ENCODE measurements at places on chromosomes 2 and 18. TPM values are rescaled to one million over a fixed set of nuclear protein-coding genes. Genes with fewer than 3 reads are reported as not detected.

The GATA6 gene
- 0.24 TPM for total RNA-seq

The ITPRIPL1 gene
- total RNA-seq = 9.0 TPM

The KCNE4 gene
- total RNA-seq = not detected

GRCh38 chr2:2410987-2411386 is 79.9 kb upstream of the MYT1L start:
- no peaks in the 10 kb centered on the region for H3K27me3 ChIP-seq
- H3K36me3 ChIP-seq = no peaks in the 10 kb centered on the region
- DNase-seq = no peak
- H3K27ac ChIP-seq = no peak overlapping the region

DNA sequence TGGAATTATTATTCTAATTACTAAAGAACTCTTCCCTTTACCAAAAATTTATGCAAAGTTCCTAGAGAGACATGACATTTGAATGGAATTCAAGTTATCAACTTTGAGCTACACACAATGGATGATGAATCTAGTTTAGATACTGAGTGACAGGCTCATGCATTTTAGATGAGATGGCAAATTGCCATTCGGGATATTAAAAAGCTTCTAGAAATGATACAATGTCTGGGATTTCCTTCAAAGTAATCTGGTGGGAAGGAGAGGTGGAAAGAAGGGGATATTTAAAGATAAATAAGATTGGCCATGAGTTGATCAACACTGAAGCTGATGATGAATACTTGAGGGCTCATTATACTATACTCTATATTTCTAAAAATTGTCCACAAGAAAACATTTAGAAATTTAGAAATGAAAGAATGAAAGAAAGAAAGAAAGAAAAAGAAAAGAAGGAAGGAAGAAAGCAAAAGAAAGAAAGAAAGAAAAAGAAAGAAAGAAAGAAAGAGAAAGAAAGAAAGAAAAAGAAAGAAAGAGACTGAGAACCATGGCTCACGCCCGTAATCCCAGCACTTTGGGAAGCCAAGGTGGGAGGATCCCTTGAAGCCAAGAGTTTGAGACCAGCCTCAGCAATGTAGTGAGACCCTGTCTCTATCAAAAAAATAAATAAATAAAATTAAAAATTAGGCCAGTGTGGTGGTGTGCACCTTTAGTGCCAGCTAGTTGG is 62.6 kb upstream of the NEDD4L start:
- H3K36me3 ChIP-seq = no peaks in the 10 kb centered on the region
- H3K27ac ChIP-seq = no peak overlapping the region
- no peak for DNase-seq
- no peak overlapping the region for H3K4me3 ChIP-seq
- H3K4me1 ChIP-seq = peaks cover 4% of the 10 kb centered on the region

GRCh38 chr2:236554629-236555282 is 14.9 kb upstream of the ACKR3 start:
- no peak for DNase-seq
- H3K4me3 ChIP-seq = no peak overlapping the region
- H3K27me3 ChIP-seq = no peaks in the 10 kb centered on the region
- no peak overlapping the region for H3K27ac ChIP-seq

DNA sequence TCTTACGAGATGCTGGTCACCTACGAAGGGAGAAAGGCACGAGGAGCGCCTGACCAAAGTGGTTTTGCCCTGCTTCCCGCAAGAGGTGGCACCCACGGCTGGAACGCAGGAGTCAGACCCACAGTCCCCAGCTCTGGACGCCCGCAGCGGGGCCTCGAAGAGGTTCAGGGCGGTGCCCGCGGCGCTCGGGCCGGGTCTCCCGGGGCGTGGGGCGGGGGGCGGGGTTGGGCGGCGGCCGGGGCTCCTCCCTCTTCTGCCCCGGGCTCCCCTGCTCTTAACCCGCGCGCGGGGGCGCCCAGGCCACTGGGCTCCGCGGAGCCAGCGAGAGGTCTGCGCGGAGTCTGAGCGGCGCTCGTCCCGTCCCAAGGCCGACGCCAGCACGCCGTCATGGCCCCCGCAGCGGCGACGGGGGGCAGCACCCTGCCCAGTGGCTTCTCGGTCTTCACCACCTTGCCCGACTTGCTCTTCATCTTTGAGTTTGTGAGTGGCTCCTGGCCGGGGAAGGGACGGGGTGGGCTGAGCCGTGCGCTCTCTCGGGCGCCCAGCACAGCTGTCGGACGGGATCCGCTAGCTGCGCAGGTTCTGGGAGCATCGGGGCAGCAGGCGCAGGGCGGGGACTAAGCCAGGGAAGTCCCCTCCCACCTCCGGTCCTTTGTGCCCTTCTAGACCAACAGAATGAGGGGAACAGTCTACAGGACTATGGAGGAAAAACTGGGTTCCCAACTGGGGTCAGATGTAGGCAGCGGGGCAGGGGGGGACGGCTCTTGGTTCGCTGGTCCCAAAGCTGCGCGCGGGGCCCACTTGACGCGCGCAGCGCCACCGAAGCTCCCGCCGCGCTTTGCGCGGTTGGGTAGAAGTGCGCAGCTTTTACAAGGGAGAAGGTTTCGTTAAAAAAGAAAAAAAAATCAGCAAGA is at the start of gene MAL:
Gene MAL, plus strand, starts transcription at position 303 of the 914 bp plus-strand sequence. Its CDS starts 85 bp downstream, at position 388.
- H3K4me1 ChIP-seq = no peaks in the 10 kb centered on the region
- H3K4me3 ChIP-seq = no peak within 1 kb of the TSS
- H3K36me3 ChIP-seq = no peaks in the 10 kb centered on the region
- H3K27me3 ChIP-seq = peaks cover 75% of the 10 kb centered on the region
- DNase-seq = peak; percentile 51
- no peak within 1 kb of the TSS for H3K27ac ChIP-seq

- no peaks in the 10 kb centered on the region for H3K27me3 ChIP-seq
- no peak for DNase-seq
- H3K4me3 ChIP-seq = no peak overlapping the region
- H3K27ac ChIP-seq = no peak overlapping the region
These were observed 1130.0 kb downstream of the TSN start for GRCh38 chr2:122885436-122885835.

DNA sequence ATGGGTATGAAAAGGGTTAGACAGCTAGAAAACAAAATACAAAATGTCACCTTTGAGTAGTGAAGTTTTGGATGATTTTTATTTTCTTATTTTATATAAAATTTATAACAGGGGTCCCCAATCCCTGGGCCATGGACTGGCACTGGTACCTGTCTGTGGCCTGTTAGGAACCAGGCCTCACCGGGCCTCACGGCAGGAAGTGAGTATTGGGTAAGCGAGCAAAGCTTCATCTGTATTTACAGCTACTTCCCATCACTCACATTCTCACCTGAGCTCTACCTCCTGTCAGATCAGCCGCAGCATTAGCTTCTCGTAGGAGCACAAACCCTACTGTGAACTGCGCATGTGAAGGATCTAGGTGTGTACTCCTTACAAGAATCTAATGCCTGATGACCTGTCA is 202.8 kb upstream of the TWIST2 start:
- no peak for DNase-seq
- H3K27ac ChIP-seq = no peak overlapping the region

All from K562 (cell line).